ENCODE measurements at places on chromosomes 13 and 19.

DNA sequence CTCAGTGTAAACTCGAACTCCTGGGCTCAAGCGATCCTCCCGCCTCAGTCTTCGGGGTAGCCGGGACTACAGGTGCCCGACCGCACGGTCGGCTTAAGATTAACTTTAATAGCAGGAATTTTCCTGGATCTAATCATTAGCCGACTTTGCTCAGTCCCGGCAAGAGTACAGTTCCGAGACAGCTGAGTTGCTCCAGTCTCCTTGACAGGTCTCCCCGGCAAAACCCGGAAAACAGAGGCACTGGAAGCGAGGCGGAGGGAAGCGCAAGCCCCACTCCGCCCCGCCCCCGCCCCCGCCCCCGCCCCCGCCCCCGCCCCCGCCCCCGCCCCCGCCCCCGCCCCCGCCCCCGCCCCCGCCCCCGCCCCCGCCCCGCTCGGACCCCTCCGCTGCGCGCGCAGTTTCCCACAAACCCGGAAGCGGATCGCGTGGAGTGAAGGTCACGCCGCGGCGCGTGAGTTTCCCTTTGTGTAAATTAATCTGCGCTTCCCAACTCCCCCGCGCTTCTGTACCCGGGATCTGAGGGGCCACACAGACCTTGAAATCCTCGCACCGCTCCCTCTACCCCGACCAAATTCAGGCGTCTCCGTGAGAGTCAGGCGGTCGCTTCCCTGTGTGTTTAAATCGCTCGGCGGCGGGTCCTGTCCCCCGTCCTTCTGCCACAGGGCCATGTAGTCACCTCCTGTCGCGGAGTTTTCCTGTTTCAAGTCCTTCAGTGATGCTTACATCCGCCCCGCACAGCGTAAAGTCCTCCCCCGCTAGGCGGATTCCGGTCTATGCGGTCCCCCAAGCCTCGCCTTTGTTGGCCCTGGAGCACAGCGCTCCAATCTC lies at the start of gene ZNF480:
Gene ZNF480, plus strand, starts transcription at position 397 of the 828 bp plus-strand sequence. CDS start 3,244 bp downstream, outside the sequence.
- DNase-seq, result peak; percentile 83

- DNase-seq, result no peak
Observed at GRCh38 chr13:109694972-109695371, 91.4 kb downstream of the IRS2 start.

DNA sequence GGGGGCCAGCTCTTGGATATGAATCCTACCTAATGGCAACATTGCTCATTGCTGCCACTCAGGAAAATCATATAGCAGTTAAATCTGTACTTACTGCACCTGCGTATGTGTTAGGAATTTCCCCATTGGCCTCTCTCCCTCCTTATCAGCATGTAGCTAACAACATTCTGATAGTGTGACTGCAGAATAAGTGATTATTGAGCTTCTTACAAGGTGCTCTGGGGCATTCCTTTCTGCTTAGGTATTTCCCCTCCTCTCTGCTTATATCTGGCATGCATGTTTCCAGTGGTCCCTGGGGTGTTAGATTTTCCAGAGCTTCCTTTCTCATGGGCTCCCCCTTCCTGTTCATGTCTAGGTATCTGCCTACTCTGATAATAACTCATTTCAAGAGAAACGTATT lies 414.1 kb upstream of the SLITRK1 start:
- no peak for DNase-seq

DNA sequence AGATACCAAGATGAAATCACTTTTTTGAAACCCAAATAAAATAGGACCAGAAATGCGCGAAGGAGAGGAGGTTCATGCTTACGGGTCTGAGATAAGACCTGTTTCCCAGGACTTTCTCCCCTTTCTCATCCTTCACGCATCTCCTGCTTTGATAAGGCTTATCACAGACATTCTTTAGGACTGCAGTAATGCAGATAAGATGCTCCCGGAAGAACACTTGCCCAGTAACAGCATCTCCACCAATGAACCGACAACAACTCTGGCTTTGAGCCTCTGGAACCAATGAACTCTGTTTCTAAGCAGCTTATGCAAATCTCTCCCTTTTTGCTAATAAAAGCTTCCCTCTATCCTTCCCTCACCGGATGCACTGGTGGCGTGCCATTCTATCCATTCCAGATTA lies 783.4 kb upstream of the ARGLU1 start:
- no peak for DNase-seq

DNA sequence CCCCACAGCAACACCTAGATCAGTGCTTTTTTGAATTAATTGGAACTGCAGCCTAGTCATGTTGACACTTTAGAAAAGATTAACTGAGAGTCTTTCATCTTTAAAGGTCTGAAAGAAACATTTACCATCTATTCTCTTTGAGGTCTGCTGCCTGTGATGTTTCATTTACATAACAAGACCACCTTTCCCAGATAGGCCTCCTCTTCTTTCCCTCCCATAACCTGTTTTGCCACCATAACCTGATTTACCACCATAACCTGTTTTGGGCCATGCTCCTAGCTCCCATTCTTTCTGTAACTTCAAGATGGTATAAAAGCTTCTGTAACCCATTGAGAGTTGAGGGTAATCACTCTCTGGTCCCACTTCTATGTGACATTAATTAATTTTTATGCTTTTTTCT lies 320.8 kb downstream of the PCDH20 start:
- DNase-seq, result no peak

GRCh38 chr19:17832443-17833208 lies 11.3 kb upstream of the INSL3 start:
- DNase-seq, result no peak

DNA sequence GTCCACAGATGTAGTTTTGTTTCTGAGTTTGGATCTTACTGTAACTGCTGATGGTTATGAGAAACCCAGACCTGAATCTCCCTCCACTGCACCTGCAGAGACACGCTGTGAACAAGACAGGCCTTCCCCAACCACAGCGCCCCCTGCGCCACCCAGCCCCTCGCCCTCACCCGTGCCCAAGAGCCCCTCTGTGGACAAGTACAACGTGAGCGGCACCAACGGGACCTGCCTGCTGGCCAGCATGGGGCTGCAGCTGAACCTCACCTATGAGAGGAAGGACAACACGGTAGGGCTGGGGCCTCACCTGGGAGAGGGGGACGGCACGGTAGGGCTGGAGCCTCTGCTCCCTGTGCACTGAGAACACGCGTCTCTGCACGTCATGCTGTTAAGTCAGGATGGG lies 22.3 kb downstream of the LAMP1 start:
- no peak for DNase-seq

DNA sequence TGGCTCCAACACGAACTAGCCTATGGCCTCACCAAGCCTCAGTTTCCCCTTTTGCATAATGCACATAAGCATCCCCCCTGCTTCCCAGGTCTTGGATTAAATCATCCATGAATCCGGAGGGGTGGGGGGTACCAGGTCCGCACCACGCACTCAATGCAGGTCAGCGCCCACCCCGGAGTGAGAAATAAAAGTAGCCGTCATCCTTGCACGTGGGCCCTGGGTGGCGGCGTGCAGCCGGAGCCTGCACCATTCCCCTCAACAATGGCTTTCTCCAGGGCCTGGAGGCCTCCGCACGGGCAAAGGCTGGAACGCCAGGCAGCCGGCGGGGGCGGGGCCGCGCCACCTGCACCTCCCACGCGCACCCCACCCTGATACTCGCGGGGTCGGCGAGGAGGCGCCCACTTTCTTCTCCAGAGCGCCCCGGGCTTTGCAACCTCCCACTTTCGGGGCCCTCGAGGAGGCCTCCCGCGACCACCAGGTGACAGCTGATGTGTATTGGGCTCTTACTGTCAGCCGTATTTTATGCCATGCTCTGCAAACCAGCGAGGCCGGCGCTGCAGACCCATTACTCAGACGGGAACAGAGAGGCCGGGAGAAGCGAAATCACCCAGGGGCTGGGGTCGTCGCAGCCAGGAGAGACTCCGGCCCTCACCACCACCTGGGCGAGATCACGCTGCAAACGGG lies 767 bp upstream of the GADD45B start:
- DNase-seq, result peak; percentile 47

DNA sequence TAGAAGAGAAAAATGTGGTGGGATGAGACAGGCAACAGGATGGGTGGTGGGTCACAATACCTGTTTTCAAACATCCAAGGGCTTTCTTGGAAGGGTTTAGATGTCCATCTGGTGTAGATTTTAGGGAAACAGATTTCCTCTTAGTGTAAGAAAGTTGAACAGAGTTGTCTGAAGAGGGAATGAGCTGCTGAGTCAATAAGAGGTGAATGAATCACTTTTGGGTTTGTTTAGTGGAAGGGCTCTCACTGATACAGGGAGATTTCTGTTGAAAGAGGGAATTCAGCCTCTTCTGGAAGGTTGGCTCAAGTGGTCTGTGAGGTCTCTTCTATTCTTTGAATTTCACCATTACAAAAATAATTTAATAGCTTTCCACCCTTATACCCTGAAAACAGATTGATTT lies 54.6 kb downstream of the LACC1 start:
- DNase-seq, result no peak

DNA sequence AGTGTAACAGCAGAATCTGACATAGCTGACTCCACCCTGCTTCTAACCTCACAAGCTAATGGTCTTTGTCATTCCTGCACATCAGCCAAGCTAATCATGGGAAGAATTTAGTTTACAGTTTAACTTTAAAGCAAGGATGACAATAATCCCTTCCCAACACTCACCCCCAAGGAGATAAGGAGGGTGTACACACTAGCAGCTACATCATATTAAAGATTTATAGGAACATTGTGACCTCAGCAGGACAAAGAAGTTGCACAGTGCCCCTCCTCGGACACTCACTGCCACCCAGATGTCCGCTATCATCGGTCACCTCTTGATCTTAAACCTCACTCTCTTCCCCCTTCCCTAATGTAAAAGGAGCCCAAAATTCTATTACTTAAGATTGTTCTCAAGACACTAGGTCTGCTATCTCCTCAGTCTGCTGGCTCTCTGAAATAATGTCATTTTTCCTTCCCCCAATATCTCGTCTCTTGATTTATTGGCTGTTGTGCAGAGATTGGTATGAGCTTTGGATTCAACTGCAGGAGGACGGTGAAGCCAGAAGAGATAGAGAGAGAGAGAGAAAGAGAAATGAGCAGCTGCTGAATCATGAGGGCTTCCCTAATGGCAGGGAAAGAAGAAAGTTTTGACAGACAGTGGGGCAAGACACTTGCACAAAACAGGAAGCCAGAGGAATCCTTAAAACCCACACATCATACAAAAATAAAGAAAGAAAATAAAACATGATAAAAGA lies 17.5 kb upstream of the FFAR2 start:
- no peak for DNase-seq

GRCh38 chr13:72005455-72005854 lies 138.5 kb upstream of the DACH1 start:
- DNase-seq, result no peak

DNA sequence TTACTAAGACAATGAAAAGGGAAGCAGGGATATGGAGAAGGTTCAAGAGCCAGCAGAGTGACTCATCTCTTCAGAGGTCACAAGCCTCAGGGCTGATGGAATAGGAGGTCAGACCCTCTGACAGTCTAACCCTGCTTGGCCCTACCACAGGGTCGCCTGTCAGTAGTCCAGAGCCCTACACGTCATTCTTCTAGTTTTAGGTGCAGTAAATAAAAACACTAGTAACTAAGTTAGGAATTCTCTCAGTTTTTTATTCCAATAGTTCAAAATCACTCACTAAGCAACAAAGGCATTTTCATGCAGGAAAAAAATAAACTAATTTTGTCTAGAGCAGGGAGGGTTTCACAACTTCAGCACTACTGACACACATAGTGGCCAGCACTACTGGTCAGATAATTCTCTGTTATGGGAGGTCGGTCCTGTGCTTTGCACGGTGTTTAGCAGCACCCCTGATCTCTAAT lies 27.2 kb downstream of the FOXO1 start:
- no peak for DNase-seq

DNA sequence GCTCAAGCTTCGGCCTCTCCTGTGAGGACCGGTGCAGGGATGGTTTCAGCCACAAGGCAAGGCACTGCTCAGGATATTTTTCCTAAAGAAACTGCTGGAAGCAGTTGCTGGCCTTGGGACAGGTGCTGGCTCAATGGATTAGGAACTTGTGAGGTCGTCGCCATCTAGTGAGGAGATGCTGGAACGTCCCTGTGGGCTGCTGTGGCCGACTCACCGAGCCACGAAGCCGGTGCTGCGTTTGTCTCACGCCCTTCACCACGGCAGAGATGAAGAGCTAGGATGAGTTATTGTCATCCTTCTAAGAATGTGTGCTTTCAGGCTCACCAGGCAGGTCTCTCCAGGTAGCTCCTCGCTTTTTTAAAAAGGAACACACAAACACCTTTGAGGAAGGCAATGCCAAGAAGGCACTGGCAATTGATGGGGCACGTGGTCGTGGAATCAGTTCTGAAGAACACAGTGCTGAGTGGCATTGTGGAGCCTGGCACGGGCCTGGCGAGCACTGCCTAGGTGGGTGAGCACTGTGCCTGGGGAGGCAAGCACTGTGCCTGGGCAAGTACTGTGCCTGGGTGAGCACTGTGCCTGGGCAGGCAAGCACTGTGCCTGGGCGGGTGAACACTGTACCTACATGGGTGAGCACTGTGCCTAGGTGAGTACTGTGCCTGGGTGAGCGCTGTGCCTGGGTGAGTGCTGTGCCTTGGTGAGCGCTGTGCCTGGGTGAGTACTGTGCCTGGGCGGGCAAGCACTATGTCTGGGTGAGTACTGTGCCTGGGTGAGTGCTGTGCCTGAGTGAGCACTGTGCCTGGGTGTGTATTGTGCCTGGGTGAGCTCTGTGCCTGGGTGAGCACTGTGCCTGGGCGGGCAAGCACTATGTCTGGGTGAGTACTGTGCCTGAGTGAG lies 140.4 kb downstream of the TEX29 start:
- peak; percentile 59 for DNase-seq
